ENCODE measurements at places on chromosomes 13 and 19.

- H3K27ac ChIP-seq = no peak overlapping the region
- no peak overlapping the region for H3K4me3 ChIP-seq
- DNase-seq = no peak
- H3K36me3 ChIP-seq = no peaks in the 10 kb centered on the region
Observed at GRCh38 chr13:39895254-39895653, 239.8 kb downstream of the COG6 start.

- no peak for DNase-seq
- H3K36me3 ChIP-seq = no peaks in the 10 kb centered on the region
- no peak overlapping the region for H3K4me3 ChIP-seq
- H3K27me3 ChIP-seq = peaks cover 2% of the 10 kb centered on the region
- peaks cover 2% of the 10 kb centered on the region for H3K4me1 ChIP-seq
- no peak overlapping the region for H3K27ac ChIP-seq
Observed at GRCh38 chr13:39815345-39816111, 160.1 kb downstream of the COG6 start.

GRCh38 chr19:58332697-58333096 is 5.9 kb downstream of the ZSCAN22 start:
- no peaks in the 10 kb centered on the region for H3K27me3 ChIP-seq
- H3K4me3 ChIP-seq = no peak overlapping the region
- no peak for DNase-seq
- H3K36me3 ChIP-seq = peaks cover 7% of the 10 kb centered on the region
- H3K27ac ChIP-seq = no peak overlapping the region

DNA sequence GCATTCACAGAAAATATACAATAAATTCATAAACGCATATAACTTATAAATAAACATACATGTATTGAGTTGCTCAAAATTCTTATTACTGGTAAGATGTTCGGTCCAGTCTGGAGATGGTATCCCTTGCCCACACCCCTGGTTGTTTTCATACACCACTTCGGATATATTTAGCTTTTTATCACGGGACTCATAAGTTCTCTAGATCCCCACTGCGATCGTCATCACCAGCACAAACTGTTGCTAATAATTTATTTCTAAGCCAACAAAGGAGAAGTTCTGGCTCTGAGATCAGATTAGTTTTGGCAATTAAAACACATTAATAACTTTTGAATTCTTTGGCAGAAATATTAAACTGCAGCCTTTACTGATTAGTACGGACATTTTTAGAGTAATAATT is 23.0 kb upstream of the SGCG start:
- no peaks in the 10 kb centered on the region for H3K4me1 ChIP-seq
- no peaks in the 10 kb centered on the region for H3K36me3 ChIP-seq
- H3K4me3 ChIP-seq = no peak overlapping the region
- peaks cover 29% of the 10 kb centered on the region for H3K27me3 ChIP-seq
- DNase-seq = no peak

DNA sequence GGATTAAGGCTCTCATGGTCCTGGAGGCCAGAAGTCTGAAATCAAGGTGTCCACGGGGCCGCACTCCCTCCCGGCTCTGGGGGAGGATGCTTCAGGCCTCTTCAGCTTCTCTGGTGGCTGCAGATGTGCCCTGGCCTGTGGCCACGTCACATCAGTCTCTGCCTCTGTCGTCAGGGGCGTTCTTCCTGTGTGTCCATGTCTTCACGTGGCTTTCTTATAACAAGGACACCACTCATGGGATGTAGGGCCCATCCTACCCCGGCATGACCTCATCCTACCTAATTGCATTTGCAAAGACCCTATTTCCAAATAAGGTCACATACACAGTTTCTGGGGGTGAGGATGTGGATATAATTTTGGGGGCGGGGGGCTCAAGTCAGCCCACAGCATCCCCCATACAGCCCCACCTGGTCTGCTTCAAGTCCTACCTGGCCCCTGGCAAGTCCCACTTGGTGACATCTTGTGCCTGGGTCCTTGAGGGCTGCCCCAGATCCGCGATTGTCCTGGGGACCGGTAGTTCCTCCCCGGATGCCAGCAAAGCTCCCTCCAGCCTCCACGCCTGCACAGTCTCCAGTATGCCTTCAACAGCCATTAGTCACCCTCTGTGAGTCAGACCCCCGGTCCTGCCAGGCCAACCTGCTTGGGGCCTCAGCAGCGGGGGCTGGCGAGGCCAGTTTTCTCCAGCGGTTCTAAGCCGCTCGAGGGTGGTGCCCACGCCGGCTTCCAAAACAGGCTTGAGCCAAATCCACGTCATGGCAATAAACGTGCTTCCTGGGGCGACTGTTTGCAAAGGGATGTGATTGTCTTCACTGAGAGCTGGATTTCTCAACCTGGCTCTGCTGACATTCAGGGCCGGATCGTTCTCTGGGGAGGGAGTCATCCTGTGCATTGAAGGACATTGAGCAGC is 32.2 kb downstream of the MYO9B start:
- DNase-seq = peak; percentile 21
- H3K27ac ChIP-seq = no peak overlapping the region
- H3K27me3 ChIP-seq = no peaks in the 10 kb centered on the region
- peaks cover 51% of the 10 kb centered on the region for H3K4me1 ChIP-seq
